ENCODE measurements at places on chromosomes 11 and 22.
A peak's percentile ranks its signal among the peaks of the same experiment; 100 is the strongest.

DNA sequence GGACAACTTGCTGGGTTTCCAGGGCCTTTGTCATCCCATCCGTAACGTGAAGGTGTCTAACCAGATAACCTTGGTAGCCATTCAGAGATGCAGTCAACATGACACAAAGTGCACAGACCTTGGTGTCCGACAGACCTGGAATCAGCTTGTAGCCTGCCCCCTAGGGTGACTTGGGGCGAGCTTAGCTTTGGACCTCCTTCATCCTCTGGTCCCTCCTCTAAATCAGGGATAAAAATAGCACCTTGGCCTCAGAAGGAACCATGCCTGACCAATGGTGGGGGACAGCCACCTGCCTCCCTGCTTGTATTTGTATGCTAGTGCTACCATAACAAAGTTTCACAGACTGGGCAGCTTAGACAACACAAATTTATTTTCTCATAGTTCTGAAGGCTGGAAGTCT is 3.7 kb downstream of the SNRPD3 start:
- DNase-seq, result no peak

DNA sequence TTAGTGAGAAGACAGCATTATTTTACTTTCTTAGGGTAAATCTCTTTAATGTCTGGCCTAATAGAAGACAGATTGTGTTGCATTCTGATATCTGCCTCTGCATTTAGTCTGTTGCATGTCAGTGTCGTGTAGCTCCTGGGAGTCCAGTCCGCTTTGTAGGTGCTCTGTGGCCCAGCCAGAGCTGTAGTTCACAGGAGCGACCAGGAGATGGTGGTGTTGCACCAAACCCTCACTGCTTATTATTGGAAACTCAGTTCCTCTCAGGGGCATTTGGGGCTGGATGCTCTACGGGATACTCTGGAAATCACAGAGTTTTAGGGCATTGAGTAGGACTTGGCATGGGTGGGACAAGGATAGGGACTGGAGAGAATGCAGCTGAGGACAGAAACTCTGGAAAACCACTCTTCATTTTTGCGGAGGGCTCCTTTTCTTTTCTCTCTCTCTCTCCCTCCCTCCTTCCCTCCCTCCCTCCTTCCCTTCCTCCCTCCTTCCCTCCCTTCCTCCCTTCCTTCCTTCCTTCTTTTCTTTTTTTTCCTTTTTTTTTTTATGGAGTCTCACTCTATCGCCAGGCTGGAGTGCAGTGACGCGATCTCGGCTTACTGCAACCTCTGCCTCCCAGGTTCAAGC is 21.7 kb downstream of the MIAT start:
- DNase-seq, result peak; percentile 69

DNA sequence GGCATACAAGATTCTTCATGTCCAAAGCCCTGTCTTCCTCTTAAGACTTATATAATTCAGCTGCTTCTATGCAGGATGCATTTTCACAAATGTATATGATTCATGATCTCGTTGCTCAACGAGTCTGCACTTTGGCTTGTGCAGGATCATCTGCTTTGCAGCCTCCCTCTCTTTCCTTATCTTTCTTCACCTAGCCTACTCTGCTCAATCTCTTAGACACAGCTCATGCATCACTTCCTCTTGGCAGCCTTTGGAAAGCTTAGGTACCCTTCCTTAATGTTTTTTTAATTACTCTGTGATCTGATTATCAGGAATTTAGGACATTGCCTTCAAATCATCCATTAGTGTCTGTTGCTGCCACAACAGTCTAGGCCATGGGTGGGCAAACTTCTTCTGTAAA is 673.8 kb downstream of the NELL1 start:
- DNase-seq, result no peak

DNA sequence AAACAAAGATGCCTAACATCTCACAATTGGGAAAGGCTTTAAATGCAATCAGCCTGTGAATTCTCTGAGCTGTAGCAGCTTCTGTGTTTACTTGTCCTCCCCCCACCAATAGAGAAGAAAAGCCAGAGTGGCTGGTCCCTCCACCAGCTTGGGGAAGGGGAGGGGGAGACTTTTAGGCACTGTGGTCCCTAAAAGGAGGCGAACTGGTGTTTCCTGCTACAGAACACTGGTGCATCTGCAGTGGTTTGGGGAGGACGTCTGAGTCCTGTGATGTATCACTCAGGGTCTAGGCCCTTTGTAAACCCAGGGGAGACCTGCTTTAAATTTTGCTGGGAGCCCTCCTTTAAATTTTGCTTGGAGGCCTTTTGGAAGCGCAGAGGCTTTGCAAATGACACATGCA is 16.9 kb downstream of the TNRC6B start:
- DNase-seq, result no peak

- no peak for DNase-seq
These were observed 61.5 kb downstream of the MIAT start for GRCh38 chr22:26718905-26719304.

DNA sequence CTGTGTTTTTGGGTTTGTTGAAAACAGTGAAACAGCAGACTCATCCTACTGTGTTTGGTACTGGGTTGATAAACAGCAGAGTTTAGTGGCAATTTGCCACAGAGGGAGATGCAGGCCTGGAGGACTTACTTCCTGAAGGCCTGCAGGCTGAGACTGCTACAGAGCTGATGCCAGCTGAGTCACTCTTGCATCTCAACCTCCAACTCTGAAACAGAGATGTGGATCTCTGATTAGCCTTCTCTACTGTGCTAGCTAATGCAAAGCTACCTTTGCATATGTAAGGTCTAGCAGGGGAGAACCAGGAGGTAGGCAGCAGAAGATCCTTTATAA is 14.3 kb downstream of the ATP5MG start:
- DNase-seq, result no peak

DNA sequence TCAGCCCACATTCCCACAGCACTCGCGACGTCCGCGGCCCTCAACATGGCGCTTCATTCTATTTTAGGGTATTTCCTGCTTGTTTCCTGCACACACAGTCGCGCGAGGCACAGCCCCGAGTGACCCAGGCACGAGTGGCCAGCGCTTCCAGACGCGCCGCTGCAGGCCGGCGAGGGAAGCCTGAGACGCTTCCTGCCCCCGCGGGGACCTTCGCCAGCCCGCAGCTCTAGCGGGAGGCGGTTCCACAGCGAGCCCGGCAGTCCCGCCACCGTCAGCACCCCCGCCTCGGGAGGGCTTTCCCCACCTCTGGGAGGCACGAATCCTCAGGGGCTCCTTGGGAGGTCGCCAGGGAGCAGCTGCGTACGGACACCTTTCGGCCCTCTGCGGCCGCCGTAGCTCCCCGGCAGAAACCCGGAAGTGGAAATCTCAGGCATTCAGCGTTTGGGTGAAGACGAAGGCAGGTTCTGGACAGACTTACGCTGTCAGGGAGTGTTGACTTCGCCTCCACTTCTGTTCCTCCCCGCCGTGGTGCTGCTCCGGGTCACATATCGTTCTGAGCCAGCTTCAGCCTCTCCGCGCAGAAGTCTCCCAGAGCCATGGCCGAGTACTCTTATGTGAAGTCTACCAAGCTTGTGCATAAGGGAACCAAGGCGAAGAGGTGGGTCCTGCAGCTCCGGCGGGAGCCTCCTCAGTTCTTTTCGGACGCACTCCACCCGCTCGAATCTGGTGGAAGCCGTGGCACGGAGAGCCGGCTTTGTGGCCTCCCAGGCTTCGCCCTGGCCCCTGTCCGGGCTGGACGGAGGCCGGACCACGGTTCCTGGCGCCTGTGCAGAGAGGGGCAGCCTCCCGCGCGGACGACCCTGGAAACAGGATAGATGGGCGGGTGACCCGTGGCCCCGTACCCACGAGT is 2925.9 kb upstream of the OR11H1 start:
- no peak for DNase-seq
